ENCODE measurements at places on chromosomes 1 and 21.

DNA sequence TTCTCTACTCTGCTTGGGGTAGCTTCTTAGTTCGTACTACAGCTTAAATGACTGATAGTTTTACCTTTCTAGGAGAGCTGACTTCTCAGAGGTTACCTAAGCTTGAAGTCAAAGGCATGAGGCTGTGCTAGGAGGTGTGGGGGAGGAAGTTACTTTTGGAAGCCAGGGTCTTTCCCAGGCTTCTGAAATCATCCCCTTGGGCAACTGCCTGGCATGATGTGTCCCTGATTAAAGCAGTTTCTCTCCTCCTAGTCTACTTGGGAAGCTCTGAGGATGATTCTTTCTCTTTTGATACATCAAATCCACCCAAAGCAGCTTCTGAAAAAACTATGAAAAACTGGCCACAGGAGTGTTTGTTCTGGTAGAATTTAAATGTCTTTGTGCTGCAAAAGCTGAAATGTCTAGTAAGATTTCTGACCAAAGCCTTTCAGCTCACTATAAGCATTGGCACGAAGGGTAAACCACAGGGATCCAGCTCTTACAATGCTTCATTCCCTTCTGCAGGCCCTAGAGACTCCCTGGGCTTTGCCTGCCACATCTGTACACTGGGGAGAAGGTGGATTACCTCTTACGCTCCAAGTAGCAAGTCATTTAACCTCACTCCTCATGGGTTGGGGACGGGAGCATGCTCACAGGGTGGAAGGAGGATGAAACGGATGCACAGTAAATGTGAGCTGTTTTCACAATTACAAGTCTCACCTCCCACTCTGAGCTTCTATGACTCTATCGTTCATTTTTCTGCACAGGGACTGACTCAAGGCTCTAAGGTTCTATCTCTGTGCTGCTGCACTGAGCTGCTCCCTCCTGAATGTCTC lies 59.6 kb downstream of the RUNX1 start:
- DNase-seq, result no peak

DNA sequence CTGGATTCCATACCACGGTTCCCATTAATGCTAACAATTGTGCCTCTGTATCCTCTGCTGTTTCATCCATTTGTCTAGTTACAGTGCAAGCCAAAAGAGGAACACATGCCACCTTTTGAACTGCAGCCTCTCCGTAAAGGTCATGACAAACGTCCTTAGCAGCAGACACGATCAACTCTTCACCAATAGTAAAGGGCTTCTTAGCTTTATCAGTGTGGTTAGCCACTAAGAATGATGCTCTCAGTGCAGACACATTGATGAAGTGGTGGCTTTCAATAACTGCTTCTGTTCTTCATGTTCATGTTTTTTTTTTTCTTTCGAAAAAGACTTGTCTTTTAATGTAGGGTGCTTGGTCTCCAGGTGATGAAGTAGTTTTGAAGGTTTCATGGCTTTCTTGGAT lies 14.3 kb downstream of the XPR1 start:
- no peak for DNase-seq

DNA sequence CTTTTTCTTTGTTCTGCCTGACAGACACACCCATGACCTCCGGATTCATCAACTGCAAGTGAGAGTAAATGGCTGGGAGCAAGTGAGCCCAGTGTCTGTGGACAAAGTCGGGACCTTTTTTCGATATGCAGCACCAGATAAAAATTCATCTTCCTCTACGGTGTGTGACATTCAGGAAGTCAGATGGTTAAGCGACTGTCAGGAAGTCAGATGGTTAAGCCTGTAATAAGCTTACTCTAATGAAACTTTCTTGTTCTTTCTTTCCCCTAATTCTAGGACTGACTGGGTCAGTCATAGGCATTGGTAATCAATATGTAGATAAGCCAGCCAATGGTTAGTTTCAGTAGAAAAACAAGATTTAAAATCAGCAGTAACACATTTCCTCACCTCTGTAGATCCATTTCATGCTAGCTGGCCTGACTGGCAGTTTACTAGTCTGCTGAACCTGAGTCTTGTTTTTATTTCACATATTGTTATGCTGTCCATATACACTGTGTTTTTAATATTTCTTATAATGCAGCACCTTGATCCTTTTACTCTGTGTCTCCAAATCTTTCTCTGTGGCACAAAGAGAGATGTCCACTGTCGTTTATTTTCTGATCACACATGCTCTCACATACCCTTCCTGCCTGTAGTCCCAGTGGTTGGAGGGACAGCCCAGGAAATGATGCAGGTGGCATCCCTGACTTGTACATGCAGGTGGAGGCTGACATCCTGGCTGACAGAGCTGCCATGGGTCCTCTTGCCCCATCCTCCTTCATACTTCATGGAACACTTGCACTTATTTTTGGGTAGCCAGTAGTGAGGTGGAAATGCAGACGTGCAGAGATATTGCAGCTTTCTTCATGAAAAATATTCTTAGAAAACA lies 115.8 kb downstream of the VPS13D start:
- peak; percentile 35 for DNase-seq

GRCh38 chr21:42414928-42415769 lies 11.4 kb downstream of the UBASH3A start:
- peak; percentile 90 for DNase-seq

- peak; percentile 30 for DNase-seq
Measured at GRCh38 chr1:160993544-160994193, 27.3 kb downstream of the F11R start.
